ENCODE measurements at places on chromosomes 2 and 18.

DNA sequence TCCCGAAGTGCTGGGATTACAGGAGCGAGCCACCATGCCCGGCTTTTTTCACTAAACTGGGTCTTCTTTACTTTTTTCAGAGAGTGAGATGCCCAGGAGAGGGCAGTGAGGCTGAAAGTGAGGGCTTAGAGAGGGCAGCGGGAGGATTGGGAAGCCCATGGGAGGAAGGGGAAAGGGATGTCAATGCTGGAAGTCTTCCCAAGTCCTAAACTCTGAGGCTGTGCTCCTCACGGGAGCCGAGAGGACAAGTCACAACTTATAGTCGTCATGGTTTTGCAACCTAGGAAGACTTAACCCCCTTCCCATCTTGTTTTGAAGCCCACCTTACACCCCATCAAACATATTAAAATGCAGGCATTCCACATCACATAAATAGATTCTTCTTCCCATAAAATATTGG lies 15.1 kb upstream of the MEP1B start:
- no peak for DNase-seq

DNA sequence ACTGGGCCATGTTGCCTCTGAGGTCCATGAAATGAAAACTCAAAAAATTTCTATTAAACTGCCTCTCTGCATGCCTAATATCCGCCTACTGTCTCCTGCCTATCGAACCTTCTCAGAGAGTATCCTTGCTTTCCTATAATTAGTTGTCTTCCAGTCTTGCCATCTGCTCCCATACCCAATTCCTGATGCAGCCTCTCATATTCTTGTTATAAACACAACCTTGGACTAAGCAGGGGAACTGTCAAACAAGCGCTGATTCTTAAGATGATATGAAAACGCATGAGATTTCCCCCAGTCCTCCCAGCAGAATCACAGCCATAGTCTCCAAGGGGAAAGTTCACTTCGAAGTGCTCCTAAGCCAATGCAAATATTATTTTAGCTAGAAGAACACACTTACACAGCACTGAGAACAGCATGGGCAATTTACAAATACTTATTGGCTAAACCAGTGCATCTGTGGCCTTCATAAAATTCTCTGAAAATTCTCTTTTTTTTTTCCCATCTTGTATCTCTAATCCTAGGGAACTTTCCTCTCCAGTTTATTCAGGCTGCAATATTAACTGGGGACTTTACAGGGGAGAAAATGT lies 471.6 kb downstream of the MBD2 start:
- no peak for DNase-seq

- no peak for DNase-seq
These were observed 6.6 kb upstream of the DSC3 start for GRCh38 chr18:31049189-31049588.

DNA sequence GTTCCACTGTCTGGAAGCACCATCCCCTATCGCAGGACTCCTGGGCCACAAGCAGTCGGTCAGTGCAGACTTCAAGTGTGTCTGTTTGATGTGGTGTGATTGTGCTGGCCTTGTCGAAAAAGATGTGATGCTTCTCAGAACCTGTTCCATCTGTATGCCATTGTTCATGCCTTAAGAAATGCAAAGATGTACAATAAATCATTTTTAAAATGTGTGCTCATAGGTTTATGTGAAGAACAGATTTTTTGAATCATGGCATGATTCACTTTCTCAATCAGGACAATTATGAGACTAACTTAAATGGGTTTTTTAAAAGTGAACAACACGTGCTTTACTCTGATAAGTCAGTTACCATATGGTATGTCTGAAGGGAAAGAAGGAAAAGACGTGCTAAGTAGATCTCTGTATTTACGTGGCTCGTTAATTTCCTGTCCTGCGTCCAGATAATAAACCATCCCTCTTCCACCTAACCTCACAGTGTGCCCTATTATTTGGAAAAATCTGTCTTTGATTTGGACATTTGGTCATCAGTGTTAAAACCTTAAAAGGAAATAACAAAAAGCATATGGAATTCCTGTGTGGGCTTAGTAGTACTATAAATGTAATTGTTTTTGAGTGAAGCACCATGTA lies 54.9 kb downstream of the PRKRA start:
- no peak for DNase-seq

DNA sequence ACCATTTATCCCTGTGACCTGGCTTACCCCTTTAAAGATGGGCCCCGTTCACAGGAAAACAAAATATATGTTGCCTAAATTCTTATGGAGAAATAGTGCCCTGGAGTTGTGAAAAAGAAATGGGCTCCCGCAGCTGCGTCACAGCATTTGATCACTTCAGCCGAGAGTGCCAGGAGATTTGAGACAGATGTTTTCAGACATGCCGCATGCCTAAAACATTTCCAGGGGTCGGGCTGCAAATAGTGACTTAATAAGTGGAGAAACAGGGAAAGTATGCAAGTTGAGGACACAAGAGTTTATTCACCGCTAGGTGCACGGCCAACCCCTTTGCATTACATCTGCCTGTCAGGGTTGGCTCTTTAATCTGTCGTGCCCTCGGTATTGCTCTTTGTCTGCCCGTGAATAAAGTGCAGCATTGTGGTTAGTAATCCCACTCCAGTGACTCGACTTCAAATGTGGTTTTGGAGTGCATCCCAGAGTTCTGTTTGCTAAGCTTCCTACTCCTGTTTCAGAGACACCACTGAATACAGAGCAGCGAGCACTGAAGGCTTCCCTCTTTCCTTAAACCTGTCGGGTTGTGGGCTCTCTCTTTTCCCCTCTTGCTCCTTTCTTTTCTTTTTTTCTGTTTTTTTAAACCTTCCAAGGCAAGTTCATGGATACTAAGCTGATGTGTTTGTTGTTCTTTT lies 187.5 kb downstream of the LTBP1 start:
- DNase-seq: peak; percentile 59

- no peak for DNase-seq
These were observed 575 bp downstream of the TMEM150A start for GRCh38 chr2:85601771-85602475.

DNA sequence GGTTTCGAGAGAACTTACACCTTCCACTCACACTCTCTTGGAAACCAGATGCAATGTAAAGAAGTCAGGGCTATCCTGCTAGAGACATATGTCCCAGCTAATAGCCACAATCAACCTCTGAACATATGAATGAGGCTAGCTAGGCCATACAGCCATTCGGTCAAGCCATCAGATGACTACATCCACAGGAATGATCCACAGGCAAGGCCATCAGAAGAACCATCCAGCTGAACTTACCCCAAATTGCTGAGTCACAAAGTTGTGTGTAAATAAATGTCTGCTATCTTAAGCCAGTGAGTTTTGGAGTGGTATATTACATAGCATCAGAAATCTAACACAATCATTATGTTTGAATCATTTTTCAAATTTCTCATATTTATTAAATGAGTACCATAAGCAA lies 5.2 kb upstream of the SPAST start:
- no peak for DNase-seq

DNA sequence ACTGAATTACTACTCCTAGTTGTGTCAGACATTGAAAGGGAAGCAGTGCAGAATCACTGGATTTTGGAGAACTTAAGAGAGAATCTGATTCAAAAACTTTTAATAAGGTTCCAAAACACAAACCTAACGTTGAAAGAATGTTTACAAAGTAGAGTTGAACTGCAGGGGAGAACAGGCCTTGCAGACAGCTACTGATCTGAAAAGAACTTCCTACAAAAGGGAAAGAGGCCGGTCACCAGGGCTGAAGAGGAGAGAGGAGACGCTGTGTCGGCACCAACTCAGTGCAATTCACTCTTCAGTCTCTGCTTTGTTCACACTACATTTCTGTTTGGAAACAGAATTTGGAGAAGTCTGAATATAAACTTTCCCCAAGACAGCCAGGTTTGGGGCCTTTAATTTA lies 124.0 kb downstream of the GAREM1 start:
- DNase-seq: no peak

DNA sequence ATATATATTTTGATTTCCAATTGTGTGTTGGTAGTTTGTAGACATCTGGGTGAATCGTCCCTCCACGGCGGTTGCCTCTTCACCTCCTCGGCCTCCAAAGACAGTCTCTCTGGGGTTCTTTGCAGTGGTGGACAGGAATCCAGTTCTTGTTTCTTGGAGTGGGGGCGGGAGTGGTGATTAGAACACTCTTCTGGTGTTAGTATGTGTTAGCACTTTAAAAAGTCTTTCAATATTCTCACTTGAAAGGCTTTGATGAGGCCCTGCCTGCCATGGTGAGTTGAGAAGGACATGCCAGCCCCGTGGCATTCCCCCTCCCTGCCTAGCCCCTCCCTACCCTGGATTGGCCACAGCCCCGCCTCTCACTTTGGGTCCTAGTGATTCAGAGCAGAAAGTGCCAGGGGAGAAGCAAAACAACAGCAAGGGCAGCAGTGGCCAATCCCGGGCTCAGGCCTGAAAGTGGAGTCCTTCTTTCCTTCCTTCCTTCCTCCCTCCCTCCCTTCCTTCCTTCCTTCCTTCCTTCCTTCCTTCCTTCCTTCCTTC lies 316.8 kb upstream of the HS6ST1 start:
- no peak for DNase-seq

GRCh38 chr2:144152817-144153271 lies 367.1 kb downstream of the ZEB2 start:
- DNase-seq: no peak

- DNase-seq: no peak
These were observed 73.8 kb upstream of the PROKR1 start for GRCh38 chr2:68569604-68570003.

GRCh38 chr2:43405829-43406228 lies 179.4 kb upstream of the ZFP36L2 start:
- peak; percentile 77 for DNase-seq

- no peak for DNase-seq
These were observed 146.0 kb downstream of the FAM210A start for GRCh38 chr18:13580351-13580750.

DNA sequence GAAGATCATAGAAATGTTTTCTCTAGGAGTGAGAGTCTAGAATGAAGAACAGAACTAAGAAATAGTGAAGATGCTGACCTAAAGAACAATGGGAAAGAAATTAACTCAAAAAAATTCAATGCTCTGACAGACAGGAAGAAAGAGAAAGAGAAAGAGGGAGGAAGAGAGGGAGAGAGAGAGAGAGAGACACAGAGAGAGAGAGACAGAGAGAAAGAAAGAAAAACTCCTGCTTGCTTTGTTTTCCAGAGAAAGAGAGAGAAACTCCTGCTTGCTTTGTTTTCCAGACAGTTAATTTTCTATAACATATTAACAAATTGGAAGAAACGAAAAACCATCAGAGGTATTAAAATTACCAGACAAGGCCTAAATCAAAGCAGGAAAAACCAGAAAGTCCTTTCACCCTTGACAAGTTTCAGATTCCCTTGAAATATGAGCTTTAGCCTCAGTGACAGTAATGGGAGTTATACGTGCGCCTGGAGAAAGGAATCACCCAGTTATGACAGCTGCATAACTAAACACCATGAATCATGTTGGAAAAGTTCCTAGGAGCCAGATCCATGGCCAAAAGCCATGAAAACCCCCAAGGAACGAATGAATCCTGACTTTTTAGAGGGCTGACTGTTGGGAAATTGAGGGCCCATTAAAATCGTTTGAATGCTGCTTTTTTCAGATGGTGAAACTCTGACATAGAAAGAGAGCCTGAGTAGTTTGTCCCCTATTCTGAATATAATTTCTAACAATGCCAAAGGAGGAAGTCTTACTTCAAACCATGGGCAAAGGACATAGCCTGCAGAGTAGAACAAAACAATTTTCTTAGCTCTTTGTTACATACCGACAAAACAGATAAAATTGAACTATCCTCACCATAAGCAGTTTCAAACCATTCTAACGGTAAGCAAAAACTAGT lies 228.6 kb upstream of the CHST9 start:
- DNase-seq: peak; percentile 68

- DNase-seq: no peak
These were observed 14.6 kb downstream of the NMUR1 start for GRCh38 chr2:231515603-231516002.

Data from left kidney (tissue), 8 donors.